Activated CD8-positive, alpha-beta T cell treated with anti-CD3 and anti-CD28 coated beads, Interleukin-2, amount 10 ng/mL, durations not matched to agents 7 days and 5 days (primary cell): ENCODE measurements at places on chromosomes 7 and 10. TPM values are rescaled to one million over a fixed set of nuclear protein-coding genes. Genes with fewer than 3 reads are reported as not detected.
A peak's percentile ranks its signal among the peaks of the same experiment; 100 is the strongest.

- H3K27me3 ChIP-seq, result peaks cover 5% of the 10 kb centered on the region
- H3K4me3 ChIP-seq, result no peak overlapping the region
- H3K36me3 ChIP-seq, result no peaks in the 10 kb centered on the region
- no peaks in the 10 kb centered on the region for H3K4me1 ChIP-seq
- no peak for DNase-seq
Measured at GRCh38 chr10:662686-663465, 26.6 kb downstream of the DIP2C start.

The ZNF775 gene
- total RNA-seq, result 7.7 TPM

DNA sequence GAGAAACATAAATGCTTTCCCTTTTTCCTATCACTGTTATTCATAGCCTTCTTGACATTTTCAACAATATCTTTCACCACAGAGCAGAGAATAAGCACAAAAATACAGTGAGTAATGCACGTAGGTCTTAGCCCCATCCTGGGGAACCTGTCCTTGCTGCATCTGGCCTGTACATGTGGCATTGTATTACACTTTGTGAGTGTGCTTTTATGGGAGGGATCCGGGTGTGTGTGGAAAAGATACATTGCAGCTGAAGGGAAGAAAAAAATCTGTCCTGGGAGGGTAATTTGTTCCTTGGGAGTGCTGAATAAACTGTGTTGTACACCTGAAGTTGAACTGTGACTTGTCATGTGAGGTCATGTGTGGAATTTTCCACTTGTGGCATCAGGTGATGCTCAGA, 422.7 kb upstream of the LRGUK start:
- H3K36me3 ChIP-seq, result peaks cover 3% of the 10 kb centered on the region
- DNase-seq, result no peak
- H3K4me1 ChIP-seq, result no peaks in the 10 kb centered on the region
- H3K27ac ChIP-seq, result no peak overlapping the region
- H3K4me3 ChIP-seq, result no peak overlapping the region

- no peak for DNase-seq
- H3K4me1 ChIP-seq, result no peaks in the 10 kb centered on the region
- no peak overlapping the region for H3K4me3 ChIP-seq
- H3K36me3 ChIP-seq, result no peaks in the 10 kb centered on the region
Measured at GRCh38 chr10:75263806-75264205, 28.0 kb upstream of the COMTD1 start.

- no peaks in the 10 kb centered on the region for H3K27me3 ChIP-seq
- H3K36me3 ChIP-seq, result no peaks in the 10 kb centered on the region
- no peak overlapping the region for H3K4me3 ChIP-seq
- DNase-seq, result no peak
Measured at GRCh38 chr7:115940460-115941060, 90.0 kb downstream of the TFEC start.

DNA sequence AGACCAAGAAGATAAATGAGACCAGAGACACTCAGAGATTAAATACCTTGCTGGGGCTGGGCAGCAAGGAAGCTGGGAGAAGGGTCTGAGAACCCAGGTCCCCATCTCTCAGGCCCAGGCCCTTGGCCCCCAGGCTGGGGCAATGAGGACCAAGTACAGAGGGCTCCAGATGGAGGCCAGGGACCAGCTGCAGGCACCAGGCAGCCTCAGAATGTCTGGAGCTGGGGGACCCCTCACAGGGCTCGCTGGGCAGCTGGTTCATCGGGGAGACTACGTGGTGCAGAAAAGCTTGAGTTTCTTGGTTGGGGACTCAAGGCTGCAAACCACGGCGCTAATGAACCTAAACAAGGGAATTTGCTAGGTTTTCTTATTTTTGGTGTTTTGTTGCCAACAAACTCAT, 75.6 kb downstream of the PRKAG2 start:
- H3K4me1 ChIP-seq, result no peaks in the 10 kb centered on the region
- H3K27me3 ChIP-seq, result no peaks in the 10 kb centered on the region
- no peaks in the 10 kb centered on the region for H3K36me3 ChIP-seq
- no peak overlapping the region for H3K27ac ChIP-seq
- H3K4me3 ChIP-seq, result no peak overlapping the region

- H3K27me3 ChIP-seq, result peaks cover under 1% of the 10 kb centered on the region
- H3K4me1 ChIP-seq, result no peaks in the 10 kb centered on the region
- no peak overlapping the region for H3K4me3 ChIP-seq
- H3K27ac ChIP-seq, result no peak overlapping the region
- no peaks in the 10 kb centered on the region for H3K36me3 ChIP-seq
Measured at GRCh38 chr7:74494076-74494548, 40.4 kb downstream of the GTF2IRD1 start.

DNA sequence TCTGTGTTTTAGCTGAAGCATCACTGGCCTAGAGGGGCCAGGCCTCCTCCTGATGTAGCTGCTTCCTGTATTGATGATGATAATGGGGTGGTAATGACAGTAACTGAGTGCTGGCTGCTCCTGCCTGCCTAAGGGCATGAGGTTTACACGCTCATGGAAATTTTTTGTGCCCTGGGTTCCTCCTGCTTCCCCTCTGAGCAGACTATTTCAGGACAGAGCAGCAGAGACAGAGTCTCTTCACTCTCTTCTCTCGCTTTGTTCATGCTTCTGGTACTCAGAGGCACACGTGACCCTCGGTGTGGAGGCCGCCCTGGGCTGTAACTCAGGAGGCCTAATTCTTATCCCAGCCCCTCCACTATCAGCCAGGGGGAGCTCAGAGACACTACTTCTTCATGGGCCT, 27.9 kb downstream of the LRRC20 start:
- no peak overlapping the region for H3K27ac ChIP-seq
- peaks cover 32% of the 10 kb centered on the region for H3K4me1 ChIP-seq
- H3K36me3 ChIP-seq, result peaks cover 2% of the 10 kb centered on the region
- no peaks in the 10 kb centered on the region for H3K27me3 ChIP-seq
- no peak overlapping the region for H3K4me3 ChIP-seq

The DENND2A gene
- total RNA-seq, result not detected

The USP6NL gene
- 1.6 TPM for total RNA-seq

GRCh38 chr7:130070861-130071622, 708 bp downstream of the KLHDC10 start:
- H3K4me3 ChIP-seq, result peak overlapping the region; percentile 86
- peaks cover 10% of the 10 kb centered on the region for H3K36me3 ChIP-seq
- no peaks in the 10 kb centered on the region for H3K27me3 ChIP-seq
- DNase-seq, result no peak

DNA sequence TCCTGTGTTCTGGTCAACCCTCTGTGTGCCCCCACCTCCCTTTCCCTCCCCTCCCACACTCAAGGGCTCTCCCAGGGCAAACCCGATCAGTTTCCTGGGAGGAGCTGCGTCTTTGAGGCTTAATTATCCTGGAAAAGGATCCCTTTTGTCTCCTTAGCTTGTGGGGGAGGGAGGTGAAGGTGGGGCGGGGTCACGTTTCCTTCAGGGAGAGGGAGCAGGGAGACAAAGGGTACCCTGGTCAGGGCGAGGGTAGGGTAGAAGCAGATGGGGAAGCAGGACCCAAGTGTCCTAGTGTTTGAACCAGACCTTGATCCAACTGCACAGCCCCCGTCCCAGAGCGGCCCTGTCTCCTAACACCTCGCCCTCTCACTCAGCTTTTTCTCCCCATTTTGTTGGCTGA, 90.1 kb downstream of the HIF1AN start:
- H3K4me3 ChIP-seq, result no peak overlapping the region
- H3K27ac ChIP-seq, result no peak overlapping the region
- peaks cover 46% of the 10 kb centered on the region for H3K27me3 ChIP-seq

The AKR1D1 gene
- total RNA-seq, result not detected

DNA sequence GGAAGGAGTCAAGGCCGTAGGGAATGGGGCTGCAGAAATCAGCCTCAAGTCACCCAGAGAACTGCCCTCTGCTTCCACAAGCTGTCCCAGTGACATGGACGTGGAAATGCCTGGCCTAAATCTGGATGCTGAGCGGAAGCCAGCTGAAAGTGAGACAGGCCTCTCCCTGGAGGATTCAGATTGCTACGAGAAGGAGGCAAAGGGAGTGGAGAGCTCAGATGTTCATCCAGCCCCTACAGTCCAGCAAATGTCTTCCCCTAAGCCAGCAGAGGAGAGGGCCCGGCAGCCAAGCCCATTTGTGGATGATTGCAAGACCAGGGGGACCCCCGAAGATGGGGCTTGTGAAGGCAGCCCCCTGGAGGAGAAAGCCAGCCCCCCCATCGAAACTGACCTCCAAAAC, 50.2 kb upstream of the PDCD4 start:
- peaks cover 2% of the 10 kb centered on the region for H3K27me3 ChIP-seq
- peaks cover 22% of the 10 kb centered on the region for H3K4me1 ChIP-seq
- no peak overlapping the region for H3K27ac ChIP-seq
- no peak for DNase-seq
- H3K4me3 ChIP-seq, result no peak overlapping the region
- no peaks in the 10 kb centered on the region for H3K36me3 ChIP-seq

The DPP6 gene
- not detected for total RNA-seq

The PLEKHS1 gene
- not detected for total RNA-seq

The SERPINE1 gene
- total RNA-seq, result 0.47 TPM

- H3K27ac ChIP-seq, result no peak overlapping the region
- no peak overlapping the region for H3K4me3 ChIP-seq
- DNase-seq, result no peak
- H3K4me1 ChIP-seq, result peaks cover 2% of the 10 kb centered on the region
- no peaks in the 10 kb centered on the region for H3K36me3 ChIP-seq
Measured at GRCh38 chr10:11902646-11903045, 79.5 kb downstream of the PROSER2 start.

- H3K4me3 ChIP-seq, result no peak overlapping the region
- H3K4me1 ChIP-seq, result no peaks in the 10 kb centered on the region
- DNase-seq, result no peak
- H3K36me3 ChIP-seq, result no peaks in the 10 kb centered on the region
- H3K27ac ChIP-seq, result no peak overlapping the region
- no peaks in the 10 kb centered on the region for H3K27me3 ChIP-seq
Measured at GRCh38 chr7:147711447-147711846, 879.1 kb upstream of the C7orf33 start.

DNA sequence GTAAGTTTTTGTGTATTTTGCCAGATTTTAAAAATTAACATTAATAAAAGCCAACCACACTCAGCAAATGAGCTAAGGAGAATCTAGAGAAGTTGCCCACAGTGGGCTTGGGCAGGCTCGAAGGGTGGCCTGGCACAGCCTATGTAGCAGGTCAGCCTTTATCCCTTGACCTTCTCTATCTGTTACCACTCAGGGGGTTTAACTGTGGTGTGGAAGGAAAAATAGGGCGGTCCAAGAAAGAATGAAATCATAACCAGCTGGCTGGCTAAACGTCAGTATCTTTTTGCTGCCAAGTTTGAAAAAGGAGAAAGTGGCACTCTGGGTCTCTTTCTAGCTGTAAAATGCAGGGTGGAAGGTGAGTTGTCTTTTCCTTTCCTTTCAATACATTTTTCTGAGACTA, 130.3 kb upstream of the ASAH2 start:
- H3K36me3 ChIP-seq, result peaks cover 8% of the 10 kb centered on the region
- no peak overlapping the region for H3K4me3 ChIP-seq
- peaks cover 3% of the 10 kb centered on the region for H3K4me1 ChIP-seq
- H3K27ac ChIP-seq, result no peak overlapping the region
- H3K27me3 ChIP-seq, result no peaks in the 10 kb centered on the region

DNA sequence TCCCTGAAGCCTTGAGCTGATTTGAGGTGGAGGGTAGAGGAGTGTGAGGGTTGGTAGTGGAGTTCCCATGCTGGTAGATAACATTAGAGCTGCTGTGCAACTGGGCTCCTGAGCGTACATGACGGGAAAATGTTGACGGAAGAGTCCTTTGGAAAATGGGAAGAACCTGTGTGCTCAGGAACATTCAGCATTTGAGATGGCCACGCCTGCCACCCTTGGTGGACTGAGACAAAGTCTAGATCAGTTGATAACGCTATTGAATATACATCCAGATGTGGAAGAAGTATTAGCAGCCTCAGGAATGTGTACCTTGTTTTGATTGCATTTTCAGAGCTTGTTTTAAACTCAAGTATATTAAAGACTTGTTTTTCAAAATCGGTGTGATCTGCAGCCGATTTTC, 16.1 kb downstream of the PCBD1 start:
- H3K36me3 ChIP-seq, result peaks cover under 1% of the 10 kb centered on the region
- H3K4me1 ChIP-seq, result no peaks in the 10 kb centered on the region
- no peak for DNase-seq
- H3K4me3 ChIP-seq, result no peak overlapping the region

The NPFFR1 gene
- not detected for total RNA-seq

- DNase-seq, result no peak
- no peaks in the 10 kb centered on the region for H3K4me1 ChIP-seq
- no peaks in the 10 kb centered on the region for H3K27me3 ChIP-seq
- H3K27ac ChIP-seq, result no peak overlapping the region
- no peaks in the 10 kb centered on the region for H3K36me3 ChIP-seq
Measured at GRCh38 chr10:20363684-20364083, 533.4 kb downstream of the NEBL start.

GRCh38 chr10:22629852-22630233, 84.5 kb downstream of the PIP4K2A start:
- H3K4me3 ChIP-seq, result peak overlapping the region; percentile 78
- H3K4me1 ChIP-seq, result peaks cover 92% of the 10 kb centered on the region
- DNase-seq, result no peak
- H3K36me3 ChIP-seq, result peaks cover 31% of the 10 kb centered on the region
- peak overlapping the region; percentile 96 for H3K27ac ChIP-seq
